Heart left ventricle (tissue), 16 donors: ENCODE measurements at places on chromosomes 3 and 15.

GRCh38 chr15:40310001-40310959 lies 2.5 kb upstream of the PLCB2 start:
- DNase-seq = peak; percentile 86

DNA sequence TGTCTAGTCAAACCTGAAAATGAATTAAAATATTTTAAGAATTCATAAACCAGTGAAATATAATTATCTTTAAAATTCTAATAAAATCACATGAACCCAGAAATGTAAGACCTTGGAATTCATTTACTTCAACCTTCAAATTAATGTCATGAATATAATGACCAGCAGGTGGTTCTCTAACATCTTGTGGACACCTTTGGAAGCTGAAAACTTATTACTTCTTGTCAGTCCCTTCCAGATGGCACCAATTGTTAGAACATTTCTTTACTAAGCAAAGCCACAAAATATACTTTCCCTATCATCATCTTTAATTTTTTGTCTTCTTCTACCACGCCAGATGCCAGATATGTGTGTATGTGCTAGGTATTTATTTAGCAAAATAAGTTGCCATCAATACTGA lies 240.0 kb downstream of the MBNL1 start:
- no peak for DNase-seq

- no peak for DNase-seq
These were observed 272.8 kb downstream of the BBX start for GRCh38 chr3:107795514-107796094.

- no peak for DNase-seq
These were observed 181.0 kb downstream of the SI start for GRCh38 chr3:164897342-164897741.
